ENCODE measurements at places on chromosomes 5 and 9. TPM values are rescaled to one million over a fixed set of nuclear protein-coding genes. Genes with fewer than 3 reads are reported as not detected.
A peak's percentile ranks its signal among the peaks of the same experiment; 100 is the strongest.

The RNF180 gene
- total RNA-seq = 9.1 TPM

The PLPP7 gene
- total RNA-seq = 17.3 TPM

The ADAMTS13 gene
- total RNA-seq = 27.9 TPM

The SLC4A9 gene
- not detected for total RNA-seq

The MEGF9 gene
- 25.4 TPM for total RNA-seq

The CATSPER3 gene
- 0.54 TPM for total RNA-seq

The SPINK5 gene
- total RNA-seq = 7.5 TPM

DNA sequence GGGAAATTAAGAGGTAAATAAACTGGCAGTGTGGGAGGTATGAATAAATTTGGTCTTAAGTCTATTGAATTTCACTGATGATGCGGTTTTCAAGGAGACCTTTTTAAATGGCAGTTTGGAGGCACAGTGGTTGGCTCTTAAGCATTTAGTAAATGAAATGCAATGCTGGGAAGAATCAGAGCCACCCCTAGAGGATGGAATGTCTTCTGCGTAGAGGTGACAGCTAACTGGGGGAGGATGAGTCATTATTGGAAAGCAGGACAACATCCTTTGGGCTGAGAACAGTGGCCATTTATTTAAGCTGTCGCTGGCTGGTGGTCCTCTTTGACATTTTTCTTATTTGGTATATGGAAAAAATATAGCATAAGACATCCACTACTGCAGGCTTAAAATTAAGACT is 163.2 kb downstream of the SH3GL2 start:
- no peaks in the 10 kb centered on the region for H3K36me3 ChIP-seq
- H3K4me3 ChIP-seq = no peak overlapping the region
- no peaks in the 10 kb centered on the region for H3K4me1 ChIP-seq
- H3K27ac ChIP-seq = no peak overlapping the region
- H3K27me3 ChIP-seq = no peaks in the 10 kb centered on the region
- DNase-seq = no peak

GRCh38 chr9:116471093-116471906 is 215.8 kb upstream of the TRIM32 start:
- H3K4me1 ChIP-seq = no peaks in the 10 kb centered on the region
- H3K27me3 ChIP-seq = peaks cover 3% of the 10 kb centered on the region
- no peaks in the 10 kb centered on the region for H3K36me3 ChIP-seq
- no peak for DNase-seq

DNA sequence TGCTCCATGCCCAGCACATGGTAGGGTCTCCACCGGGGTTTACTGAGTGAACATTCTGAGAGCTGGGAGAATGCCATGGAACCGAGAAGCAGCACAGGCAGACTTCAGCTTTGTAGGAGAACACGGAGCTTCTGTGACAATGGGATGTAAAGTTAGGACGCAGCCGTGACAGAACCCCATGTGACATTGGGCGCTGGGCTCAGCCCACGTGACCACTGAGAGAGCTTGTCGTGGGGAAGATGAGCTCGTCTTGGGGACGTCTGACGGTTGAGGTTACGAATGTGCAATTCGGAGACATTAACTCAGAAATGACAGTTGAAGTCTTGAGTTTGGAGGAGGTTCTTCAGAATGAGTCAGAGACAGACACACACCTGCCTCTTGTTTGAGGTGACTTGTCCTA is 13.5 kb downstream of the SDHA start:
- H3K27ac ChIP-seq = no peak overlapping the region
- H3K36me3 ChIP-seq = no peaks in the 10 kb centered on the region
- H3K27me3 ChIP-seq = no peaks in the 10 kb centered on the region
- H3K4me3 ChIP-seq = no peak overlapping the region
- no peaks in the 10 kb centered on the region for H3K4me1 ChIP-seq
- no peak for DNase-seq

- DNase-seq = no peak
- H3K4me3 ChIP-seq = no peak overlapping the region
- peaks cover 12% of the 10 kb centered on the region for H3K36me3 ChIP-seq
- peaks cover 3% of the 10 kb centered on the region for H3K27me3 ChIP-seq
- H3K4me1 ChIP-seq = no peaks in the 10 kb centered on the region
These were observed 30.2 kb downstream of the PAEP start for GRCh38 chr9:135591506-135592330.

DNA sequence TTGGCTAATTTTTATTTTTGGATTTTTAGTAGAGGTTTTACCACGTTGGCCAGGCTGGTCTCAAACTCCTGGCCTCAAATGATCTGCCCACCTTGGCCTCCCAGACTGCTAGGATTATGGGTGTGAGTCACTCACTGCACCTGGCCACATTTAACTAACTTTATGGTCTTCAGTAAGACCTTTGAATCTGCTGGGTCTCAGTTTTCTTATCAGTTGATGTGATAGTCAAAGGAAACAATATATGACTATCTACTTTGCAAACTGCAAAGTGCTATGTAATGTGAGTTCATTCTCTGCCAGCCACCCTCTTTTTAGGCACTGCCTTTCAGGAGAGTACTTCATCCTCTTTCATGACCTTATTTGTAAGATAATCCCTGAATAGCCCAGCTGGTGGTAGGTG is 474.7 kb downstream of the PDE4D start:
- no peak for DNase-seq
- H3K36me3 ChIP-seq = no peaks in the 10 kb centered on the region
- peaks cover 2% of the 10 kb centered on the region for H3K4me1 ChIP-seq
- H3K4me3 ChIP-seq = no peak overlapping the region
- H3K27me3 ChIP-seq = no peaks in the 10 kb centered on the region

DNA sequence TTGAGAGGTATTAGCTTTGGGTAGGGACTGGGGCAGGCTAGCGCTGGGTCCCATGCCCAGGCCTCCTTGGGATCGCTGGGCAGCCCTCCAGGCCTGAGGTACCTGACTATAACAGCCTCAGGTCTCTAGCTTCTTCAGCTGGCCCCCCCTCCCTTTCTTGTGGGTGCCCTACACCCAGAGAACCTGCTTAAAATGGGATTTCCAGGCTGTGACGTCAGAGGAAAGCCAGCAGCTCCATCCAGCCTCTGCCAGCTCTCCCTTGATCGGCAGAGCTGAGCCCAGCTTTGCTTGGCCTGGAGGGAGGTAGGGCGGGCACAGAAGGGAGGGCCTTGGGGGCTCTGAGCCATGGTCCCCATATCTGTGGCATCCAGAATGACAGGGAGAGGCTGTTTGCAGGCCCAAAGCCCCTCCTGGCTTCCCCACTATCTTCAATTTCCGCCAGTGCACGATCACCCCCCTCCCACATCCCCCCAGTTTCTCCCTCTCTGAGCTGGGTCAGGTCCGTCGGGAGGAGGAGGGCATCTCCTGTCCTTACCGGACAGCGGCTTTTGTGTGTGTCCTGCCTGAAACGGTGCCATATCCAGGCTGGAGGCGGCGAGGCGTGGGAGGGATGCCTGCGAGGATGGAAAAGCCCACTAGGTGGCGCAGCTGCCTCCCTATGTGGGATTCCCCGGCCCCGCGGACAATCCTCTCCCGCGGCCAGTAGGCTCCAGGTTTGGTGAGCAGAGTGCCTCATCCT is 10.8 kb downstream of the REEP2 start:
- peak overlapping the region; percentile 59 for H3K4me3 ChIP-seq
- peaks cover 11% of the 10 kb centered on the region for H3K4me1 ChIP-seq
- peaks cover 4% of the 10 kb centered on the region for H3K27me3 ChIP-seq

DNA sequence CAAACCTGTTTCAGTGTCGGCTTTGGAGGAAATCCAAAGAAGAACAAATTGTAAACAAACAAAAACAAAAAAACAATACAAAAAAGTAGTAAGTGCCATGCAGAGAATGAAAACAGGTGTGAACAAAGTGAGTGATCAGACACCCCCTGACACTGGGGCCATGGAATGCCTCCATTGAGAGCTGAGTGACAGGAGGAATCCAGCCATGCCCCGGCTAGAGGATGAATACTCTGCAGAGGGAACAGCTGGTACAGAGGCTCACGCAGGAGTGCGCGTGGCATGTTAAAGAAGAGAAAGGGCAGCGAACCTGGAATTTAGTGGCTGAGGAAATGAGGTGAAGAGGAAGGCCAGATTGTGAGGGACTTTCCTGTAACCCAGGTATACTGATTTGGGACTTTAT is 15.5 kb upstream of the CCNJL start:
- no peaks in the 10 kb centered on the region for H3K36me3 ChIP-seq
- DNase-seq = no peak
- H3K4me3 ChIP-seq = no peak overlapping the region
- H3K4me1 ChIP-seq = peaks cover 3% of the 10 kb centered on the region
- no peak overlapping the region for H3K27ac ChIP-seq
- H3K27me3 ChIP-seq = peaks cover 3% of the 10 kb centered on the region

- no peak overlapping the region for H3K27ac ChIP-seq
- DNase-seq = no peak
These were observed 98.6 kb upstream of the EQTN start for GRCh38 chr9:27395484-27395921.

- H3K36me3 ChIP-seq = no peaks in the 10 kb centered on the region
- H3K27me3 ChIP-seq = no peaks in the 10 kb centered on the region
- H3K4me3 ChIP-seq = no peak overlapping the region
- H3K4me1 ChIP-seq = peaks cover 4% of the 10 kb centered on the region
These were observed 313.5 kb upstream of the PDE4D start for GRCh38 chr5:60207040-60207439.

DNA sequence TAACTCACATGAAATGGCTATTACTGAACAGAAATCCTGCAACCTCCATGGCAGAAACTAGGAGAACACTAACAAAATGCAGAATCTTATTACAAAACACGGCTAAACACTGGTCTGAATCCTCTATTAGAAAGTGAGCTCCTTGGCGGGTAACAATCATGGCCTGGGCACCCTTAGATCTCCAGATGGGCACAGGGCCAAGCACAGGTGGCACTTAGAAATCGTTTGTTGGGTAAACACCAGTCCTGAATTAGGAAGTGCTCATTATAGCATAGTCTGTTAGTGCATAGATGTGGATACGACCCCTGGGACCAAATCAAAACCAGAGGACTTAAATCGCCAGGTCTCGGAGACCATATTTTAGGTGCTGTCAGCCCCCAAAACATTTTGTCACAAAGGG is 14.4 kb downstream of the VDAC1 start:
- no peak overlapping the region for H3K4me3 ChIP-seq
- no peaks in the 10 kb centered on the region for H3K36me3 ChIP-seq
- peaks cover 31% of the 10 kb centered on the region for H3K4me1 ChIP-seq
- no peak for DNase-seq

GRCh38 chr5:87195104-87195591 is 72.5 kb upstream of the RASA1 start:
- H3K27me3 ChIP-seq = no peaks in the 10 kb centered on the region
- H3K36me3 ChIP-seq = no peaks in the 10 kb centered on the region
- no peak overlapping the region for H3K4me3 ChIP-seq
- no peak for DNase-seq
- no peaks in the 10 kb centered on the region for H3K4me1 ChIP-seq

DNA sequence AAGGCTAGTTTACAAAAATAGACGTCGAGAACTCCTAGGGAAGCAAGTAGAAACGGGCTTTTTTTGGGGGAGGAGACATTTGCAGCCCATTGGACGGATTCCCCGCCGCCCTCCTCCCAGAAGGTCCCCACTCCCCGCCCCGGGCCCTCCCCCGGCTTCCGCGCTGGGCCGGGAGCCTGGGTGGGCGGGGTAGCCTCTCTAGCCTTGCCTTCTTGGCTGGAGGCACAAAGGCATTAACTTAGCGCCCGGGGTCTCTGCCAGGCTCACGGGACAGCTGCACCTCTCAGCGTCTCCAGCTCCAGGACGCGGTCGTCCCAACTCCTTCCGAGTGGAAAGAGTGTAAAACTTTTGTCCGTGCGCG is at the start of gene DMRTA1:
DMRTA1 (plus strand) TSS at position 236 of the 361 bp plus-strand sequence. CDS start 242 bp downstream, outside the sequence.
- H3K4me1 ChIP-seq = peaks cover 7% of the 10 kb centered on the region
- H3K4me3 ChIP-seq = peak within 1 kb of the TSS; percentile 98
- peak within 1 kb of the TSS; percentile 94 for H3K27ac ChIP-seq
- H3K36me3 ChIP-seq = no peaks in the 10 kb centered on the region
- peaks cover 2% of the 10 kb centered on the region for H3K27me3 ChIP-seq
- DNase-seq = peak; percentile 89

DNA sequence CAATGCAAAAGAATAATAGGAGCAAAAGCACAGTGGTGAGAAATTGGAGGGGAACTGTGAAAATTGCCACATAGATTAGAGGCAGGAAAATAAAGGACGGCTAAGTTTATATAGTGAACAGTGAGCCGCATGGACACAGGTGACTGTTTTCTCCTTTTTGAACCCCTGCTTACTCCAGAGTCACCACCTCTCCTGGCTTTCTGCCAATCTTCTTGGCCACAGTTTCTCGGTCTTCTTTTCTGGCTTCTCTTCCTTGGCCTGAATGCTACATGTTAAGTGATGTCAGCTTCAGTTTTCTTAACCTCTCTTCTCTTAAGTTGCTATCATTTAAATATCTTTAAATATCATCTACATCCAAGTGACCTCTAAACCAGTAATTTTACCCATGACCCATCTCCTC is 47.3 kb upstream of the CDKN2B start:
- H3K4me3 ChIP-seq = no peak overlapping the region
- no peak overlapping the region for H3K27ac ChIP-seq
- no peaks in the 10 kb centered on the region for H3K4me1 ChIP-seq
- H3K27me3 ChIP-seq = peaks cover 1% of the 10 kb centered on the region
- no peak for DNase-seq
- H3K36me3 ChIP-seq = no peaks in the 10 kb centered on the region

DNA sequence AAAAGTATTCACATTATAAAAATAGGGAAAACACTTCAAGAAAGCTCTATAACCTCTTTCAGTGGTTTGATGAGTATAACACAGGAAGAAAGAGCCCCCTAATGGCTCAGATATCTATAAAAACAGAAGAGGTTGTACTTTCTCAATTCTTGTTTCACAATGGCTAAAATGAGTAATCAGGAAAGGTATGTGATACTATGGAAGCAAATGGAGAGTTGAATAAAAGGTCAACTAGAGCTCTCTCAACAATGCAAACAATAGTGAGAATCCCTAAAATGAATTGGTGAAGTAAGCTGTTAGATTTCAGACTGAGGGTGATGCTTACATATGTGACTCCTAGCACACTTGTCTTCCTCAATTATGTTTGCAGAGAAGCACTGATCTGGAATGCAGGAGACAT is 584.6 kb upstream of the CDH18 start:
- H3K36me3 ChIP-seq = no peaks in the 10 kb centered on the region
- H3K27me3 ChIP-seq = peaks cover 2% of the 10 kb centered on the region
- no peak overlapping the region for H3K27ac ChIP-seq
- H3K4me3 ChIP-seq = no peak overlapping the region
- peaks cover 4% of the 10 kb centered on the region for H3K4me1 ChIP-seq

- H3K27me3 ChIP-seq = peaks cover 11% of the 10 kb centered on the region
- H3K36me3 ChIP-seq = peaks cover 25% of the 10 kb centered on the region
- peaks cover 27% of the 10 kb centered on the region for H3K4me1 ChIP-seq
- H3K27ac ChIP-seq = no peak overlapping the region
- H3K4me3 ChIP-seq = no peak overlapping the region
These were observed 109.4 kb upstream of the MVB12B start for GRCh38 chr9:126217250-126217653.

DNA sequence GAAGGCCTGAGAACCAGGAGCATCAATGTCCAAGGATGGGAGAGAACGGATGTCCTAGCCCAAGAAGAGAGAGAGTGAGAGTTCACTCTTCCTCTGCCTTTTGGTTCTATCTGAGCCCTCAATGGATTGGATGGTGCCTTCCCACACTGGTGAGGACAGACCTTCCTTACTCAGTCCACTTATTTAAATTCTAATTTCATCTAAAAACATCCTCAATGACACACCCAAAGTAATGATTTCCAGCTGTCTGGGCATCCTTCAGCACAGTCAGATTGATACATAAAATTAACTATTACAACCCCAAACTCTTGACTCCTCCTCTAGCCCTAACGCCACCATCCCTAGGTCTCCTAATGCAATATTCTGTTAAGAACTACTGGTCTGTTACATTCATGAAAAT is 122.0 kb downstream of the GAS1 start:
- no peak overlapping the region for H3K4me3 ChIP-seq
- DNase-seq = no peak
- no peak overlapping the region for H3K27ac ChIP-seq
- no peaks in the 10 kb centered on the region for H3K4me1 ChIP-seq
- peaks cover 4% of the 10 kb centered on the region for H3K36me3 ChIP-seq
- no peaks in the 10 kb centered on the region for H3K27me3 ChIP-seq
